T-helper 2 cell (primary cell): ENCODE measurements at places on chromosomes 3 and 15.

- DNase-seq, result no peak
Observed at GRCh38 chr15:93897377-93897776, 334.0 kb upstream of the MCTP2 start.

- DNase-seq, result no peak
Observed at GRCh38 chr3:20798666-20799065, 612.7 kb upstream of the SGO1 start.

GRCh38 chr15:101052031-101052620 is 133.0 kb downstream of the LRRK1 start:
- DNase-seq, result no peak

GRCh38 chr3:83035704-83036010 is 1274.2 kb upstream of the GBE1 start:
- DNase-seq, result no peak

DNA sequence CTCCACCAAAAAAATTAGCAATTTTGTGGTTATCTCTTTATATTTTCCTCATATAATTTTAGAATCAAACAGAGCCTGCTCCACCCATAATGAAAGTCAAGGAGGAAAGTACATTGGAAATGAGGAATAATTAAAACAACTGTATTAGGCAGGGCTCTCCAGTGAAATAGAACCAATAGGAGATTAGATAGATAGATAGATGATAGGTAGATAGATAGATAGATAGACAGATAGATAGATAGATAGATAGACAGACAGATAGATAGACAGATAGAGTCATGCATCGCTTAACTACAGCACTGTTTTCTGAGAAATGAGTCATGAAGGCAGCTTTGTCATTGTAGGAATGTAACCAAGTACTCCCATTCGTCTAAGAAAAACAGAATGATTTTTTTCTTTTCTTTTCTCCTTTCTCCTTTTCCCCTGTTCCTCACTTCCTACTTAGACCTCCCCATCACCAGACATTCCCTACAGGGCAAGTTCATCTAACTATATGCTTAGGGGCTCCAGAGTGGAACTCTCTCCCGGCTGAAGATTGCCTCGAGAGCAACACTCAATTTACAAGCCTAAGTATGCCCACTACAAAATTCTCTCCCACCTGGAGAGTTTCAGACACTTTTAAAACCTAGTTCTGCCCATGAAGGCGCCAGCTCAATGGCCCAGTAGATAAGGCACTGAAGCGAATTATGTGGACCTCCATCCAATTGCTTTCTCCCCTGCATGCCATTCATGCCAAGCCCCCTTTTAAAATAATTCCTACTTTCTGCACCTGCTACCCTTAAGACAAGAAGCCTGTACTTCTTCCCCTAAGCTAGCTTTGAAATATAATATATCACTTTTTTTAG is 53.3 kb upstream of the LIPC start:
- DNase-seq, result no peak

DNA sequence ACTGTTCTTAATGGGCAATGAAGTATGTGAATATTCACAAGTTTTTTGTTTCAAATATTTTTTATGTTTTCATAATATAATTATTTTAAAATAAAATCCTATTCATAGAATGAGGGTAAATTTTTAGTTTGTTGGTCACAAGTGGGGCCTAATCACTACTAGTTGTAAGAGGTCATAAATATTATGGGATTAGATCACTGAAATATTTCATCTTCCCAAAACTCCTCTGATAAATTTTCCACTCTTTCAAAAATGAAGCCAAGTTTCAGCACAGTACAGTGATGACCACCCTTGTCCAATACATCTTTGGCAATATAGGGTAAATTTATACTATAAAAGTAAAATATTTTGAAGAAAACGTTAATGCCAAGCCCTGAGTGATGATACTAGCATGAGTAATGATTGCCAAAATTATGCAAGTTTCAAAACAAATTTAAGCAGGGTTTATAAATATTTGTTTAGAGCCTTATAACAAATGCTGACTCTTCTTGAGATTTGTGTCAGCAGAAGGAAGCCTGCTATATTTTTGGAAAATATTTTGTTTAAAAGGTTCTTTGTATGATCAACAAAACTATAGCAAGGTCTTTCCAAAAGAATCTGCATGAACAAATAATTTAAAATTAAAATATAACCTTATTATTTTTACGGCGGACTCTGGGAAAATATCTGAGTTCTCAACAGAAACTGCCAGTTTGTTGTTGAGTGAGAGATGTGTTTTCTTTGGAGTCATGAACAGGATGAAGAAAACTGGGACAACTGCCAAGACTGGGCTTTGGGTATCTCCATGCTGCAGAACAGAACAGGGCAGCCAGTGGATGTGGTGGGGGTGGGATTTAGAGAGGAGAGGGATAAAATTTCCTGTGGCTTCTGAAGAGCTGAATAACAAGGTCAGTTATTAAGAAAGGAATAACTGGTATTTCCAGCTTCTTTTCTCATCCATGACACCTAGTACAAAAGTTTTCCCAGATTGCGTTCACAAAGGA is 17.9 kb upstream of the TM4SF1 start:
- no peak for DNase-seq

DNA sequence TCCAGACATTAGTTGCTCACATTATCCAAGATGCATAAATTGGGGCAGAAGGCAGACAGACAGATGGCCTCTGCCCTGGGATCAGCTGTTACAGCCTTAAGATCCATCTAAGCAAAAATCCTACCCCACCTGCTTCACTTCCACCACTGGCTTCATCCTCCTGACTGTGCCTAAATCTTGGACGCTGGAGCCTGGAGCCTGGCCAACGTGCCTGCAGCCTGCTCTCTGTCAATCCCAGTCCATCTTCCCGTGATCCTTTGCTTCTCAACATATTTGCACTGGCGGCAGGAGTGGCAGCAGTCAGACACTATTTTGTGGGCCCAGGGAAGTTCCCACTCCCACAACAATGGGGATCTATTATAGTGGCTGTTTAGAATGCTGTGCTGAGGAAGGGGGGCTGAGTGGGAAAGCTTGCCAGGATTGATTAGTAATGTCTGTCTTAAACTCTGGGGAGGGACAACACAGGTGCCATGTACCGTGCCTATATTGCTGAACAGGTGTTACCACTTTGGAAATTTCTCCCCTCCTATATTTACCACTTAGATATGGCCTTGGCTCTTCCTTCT is 121.2 kb downstream of the MEGF11 start:
- DNase-seq, result no peak

DNA sequence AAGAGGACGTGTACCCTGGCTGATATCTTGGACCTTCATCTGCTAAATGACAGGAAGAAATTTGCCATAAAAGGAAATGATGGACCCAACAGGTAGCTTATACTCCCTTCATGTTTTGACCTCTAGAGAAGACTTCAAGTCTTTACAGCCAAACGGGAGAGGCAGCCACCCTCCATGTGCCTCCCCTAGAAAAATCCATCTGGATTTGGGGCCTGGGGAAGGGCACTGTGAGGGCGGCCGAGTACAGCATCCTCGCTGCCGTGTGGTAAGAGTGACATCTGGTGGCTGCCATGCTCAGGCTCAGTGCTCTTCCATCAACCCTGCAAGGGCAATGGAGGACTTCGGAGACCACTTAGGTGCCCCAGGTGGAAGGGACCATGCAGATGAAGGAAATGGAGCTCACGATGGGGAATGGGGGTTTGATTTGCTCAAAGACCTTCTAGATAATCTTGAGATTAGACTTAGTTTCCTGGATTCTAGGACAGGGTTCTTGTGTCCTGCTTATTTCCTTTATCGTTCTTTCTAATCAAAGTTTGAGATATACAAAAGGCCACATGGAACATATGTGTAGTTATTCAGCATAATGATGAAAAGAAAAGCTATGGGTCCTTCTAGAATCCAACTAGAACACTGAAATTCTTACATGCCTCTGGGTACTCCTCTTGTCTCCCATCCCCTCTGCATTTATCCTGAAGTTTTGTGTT is 44.4 kb downstream of the AQP9 start:
- peak; percentile 27 for DNase-seq

DNA sequence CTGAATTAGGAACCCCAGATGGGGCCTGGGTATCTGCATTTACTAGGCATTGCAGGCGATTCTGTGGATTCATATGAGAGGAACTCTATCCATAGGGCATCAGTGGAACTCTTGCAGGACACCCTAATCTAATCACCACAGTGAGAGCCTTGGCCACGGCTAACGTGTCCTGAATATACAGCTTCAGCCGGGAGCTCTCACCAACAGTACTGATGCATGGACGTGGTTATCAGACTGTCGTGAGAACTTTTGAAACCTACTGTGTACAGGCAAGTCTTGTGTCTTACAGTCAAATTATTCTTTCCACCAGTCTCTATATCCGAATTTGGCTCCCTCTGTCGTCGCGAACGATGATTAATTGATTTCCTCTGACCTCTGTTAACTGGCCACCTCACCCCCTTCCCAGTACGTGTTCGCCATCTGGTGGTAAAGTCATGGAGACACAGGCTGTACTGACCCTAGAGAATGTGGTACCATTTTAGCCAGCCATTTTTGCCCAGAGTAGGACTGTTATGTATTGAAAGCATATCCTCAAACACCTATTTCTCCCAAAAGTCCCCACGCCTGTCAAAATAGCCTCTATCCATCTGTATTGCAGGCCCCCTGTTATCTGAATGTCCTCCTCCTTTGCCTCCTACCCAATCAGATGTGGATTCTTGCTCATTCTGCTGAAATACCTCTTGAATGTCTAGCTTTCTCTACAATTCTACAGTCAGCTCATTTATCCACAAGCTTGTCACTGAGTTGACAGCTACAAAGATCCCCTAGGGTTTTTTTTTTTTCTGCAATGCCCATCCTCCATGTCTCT is 39.7 kb downstream of the GLDN start:
- DNase-seq, result no peak

DNA sequence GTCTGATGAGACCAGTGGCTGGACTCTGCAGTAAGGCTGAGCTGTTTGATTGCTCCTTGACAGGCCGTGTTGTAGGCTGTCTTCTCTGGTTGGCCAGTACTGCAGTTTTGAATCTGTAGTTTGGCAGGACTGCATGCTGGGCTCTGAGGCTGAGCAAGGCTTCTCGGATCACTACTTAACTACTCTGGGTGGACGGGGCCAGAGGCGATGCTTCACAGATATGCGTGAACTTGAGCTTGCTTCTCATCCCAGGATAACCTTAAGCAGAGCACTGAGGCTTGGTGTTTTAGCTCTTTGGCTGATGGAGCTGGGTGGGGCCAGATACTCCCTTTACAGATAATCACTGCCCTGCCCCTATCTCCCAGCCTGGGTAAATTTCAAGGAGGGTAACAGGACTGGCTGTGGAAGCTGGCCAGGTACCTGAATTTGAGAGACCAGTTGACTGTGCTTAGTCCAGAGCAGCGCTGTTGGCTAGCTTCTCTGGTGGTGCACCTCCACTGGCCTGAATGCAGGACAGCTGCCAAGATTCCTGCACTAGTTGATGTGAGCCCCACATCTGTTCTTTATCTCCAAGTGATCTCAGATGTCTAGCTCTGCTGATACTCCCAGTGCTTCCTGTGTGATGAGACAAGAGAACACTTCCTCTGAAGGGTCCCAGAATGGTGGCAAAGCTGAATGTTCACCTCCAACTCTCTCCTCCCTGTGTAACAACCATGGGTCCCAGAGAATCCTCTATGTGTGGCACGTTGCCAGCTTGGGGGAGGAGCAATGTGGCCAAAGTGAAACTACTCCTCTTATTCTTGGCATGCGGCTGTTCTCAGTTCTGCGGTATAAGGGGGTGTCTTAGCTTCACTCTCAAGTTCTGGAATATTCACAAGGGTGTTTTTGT is 37.9 kb downstream of the RPL39L start:
- peak; percentile 71 for DNase-seq

DNA sequence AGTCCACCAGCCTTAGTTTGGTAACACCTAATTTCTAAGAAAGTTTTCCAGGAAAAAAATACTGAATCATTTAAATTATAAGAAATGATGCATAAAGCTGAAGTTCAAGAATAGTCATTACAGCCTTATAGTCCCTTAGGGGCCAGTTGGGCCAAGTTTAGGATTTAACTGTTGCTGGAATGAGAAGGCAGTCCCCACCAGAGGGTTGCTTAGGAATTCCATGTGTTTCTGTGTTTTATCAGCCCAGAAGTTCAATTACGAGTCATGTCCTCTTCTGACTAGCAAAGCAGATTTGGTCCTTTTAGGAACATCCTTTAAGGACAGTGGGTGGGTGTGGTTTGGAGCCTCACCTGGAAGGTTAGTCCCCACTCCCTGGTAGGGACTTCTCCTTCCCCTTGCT is 57.0 kb upstream of the NR2E3 start:
- no peak for DNase-seq

DNA sequence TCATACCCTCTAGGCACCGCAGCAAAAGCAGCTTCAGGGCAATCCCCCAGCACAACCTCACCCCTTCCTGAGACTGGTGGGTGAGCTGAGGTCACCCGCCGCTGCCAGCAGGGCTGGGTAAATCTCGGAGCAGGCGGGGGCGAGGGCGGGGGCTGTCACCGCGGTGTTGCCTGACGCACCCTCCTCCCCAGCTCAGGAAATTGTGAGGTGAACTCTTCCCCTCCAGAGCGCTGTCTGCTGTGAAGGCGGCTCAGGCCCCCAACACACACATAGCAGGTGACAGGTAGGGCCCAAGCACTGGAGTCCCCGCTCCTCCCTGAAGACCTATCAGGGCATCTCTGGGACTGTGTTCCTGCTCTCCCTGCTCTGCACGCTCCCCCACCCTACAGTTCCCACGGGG is 30.2 kb upstream of the FURIN start:
- peak; percentile 96 for DNase-seq

GRCh38 chr15:69852482-69852881 is 245.2 kb downstream of the TLE3 start:
- DNase-seq, result no peak

DNA sequence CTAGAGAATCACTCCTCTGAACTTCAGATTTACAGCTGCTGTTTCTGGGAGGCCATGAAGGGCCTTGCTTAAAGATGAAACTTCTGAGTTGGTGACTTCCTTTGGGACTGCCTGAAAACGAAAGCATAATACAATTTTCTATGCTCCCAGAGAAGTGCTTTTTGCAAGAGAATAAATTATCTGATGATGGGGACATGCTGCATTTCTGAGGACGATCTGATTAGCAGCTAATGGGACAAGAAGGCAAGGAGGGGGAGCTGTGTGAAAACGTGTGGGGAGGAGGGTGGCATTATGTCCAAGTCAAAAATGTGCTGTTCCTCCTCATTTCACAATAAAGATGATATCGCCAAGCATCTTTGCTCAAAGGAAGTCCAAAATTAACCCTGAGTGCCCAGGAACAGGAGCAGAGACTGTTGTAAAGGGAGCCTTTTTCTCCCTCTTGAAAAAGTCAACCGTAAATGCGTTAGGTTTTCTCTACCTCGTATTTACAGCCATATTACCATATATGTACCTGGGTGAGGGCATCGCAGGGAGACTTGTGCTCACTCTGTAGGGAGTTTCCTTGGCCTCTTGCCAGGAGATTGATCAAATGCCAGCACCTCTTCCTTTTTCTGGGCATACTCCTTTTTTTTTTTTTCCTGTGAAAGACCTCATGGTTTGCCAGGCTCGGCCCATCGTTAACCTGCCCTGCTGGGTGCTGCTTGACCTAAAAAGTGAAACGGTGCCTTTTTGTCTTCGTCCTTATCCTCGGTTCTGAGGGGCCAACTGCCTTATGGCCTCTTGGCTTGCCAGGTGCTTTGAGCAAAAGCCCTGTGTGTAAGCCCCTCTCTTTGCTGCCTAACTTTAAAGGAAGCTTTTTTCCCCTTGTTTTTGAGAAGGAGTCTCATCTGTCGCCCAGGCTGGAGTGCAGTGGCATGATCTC is 11.5 kb downstream of the ITPR1 start:
- DNase-seq, result peak; percentile 54
